Hematopoietic multipotent progenitor cell treated with erythropoietin and hydrocortisone succinate and interleukin-3 and kit ligand, for 4 days (in vitro differentiated cells): ENCODE measurements at places on chromosomes 5 and 9.

DNA sequence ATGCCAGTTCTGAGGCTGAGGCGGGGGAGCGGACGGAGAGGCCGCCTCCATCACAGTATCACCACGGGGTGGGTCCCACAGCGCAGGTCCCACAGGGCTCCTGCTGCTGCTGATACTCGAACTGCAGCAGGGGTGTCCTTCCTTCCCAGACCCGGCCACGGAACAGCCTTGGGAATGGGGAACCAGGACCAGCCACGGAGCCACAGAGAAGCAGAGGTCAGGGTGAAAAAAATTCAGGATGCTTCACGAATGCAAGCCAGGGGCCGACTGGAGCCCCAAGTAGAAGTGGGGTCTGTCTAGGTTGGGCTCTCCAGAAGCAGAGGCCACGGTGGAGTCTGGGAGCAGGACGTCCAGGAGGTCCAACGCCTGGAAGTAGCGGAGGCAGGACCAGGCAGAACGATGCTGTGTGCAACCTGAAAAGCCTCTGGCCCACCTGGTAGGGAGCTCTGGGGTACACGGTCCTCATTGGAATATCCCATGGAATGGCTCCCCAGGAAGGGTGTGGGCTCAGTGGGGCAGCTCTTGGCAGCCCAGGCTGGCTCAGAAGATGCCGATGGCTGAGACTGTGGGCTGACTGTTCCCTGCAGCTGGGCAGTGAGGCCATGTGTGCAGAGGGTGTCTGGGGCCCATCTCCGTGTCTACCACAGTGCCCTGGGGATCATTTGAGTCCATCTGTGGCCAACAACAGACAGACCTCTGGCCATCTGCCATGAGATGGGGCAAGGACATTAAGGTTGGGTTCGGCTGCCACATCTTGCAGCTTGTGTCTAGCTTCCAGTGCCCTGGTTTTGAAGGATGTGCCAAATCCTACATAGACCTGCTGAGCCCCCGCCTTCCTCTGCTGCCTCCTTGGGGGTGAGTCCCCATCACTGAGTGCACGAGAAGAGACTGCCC, 66.9 kb upstream of the FCN1 start:
- DNase-seq: no peak

DNA sequence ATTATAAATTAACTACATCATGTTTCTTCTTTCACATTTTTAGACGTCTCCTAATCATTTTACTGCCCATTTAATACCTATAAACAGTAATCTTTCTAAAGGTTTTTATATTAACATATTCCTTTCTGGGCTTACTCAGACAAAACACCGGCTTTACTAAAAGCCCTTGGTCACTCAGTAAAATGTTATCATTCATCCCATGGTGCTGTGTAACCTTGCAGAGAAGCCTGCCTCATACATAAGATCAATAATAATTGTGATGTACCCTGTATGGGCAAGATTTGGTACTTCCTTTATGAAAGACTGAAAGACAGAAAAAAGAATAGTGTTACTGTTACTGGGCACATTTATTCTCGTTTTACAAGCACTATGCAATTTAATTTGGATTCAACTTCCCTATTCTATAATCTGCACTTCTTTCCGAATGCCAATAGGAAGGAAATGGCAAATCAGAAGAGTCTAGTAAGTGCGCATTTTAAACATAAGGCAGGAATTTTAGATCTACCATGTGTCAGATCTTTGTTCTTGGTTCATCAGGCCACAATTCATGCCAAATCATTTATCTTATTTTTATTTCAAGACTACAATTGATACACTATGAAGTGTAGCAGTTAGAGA, 522.2 kb downstream of the CSNK1G3 start:
- no peak for DNase-seq

DNA sequence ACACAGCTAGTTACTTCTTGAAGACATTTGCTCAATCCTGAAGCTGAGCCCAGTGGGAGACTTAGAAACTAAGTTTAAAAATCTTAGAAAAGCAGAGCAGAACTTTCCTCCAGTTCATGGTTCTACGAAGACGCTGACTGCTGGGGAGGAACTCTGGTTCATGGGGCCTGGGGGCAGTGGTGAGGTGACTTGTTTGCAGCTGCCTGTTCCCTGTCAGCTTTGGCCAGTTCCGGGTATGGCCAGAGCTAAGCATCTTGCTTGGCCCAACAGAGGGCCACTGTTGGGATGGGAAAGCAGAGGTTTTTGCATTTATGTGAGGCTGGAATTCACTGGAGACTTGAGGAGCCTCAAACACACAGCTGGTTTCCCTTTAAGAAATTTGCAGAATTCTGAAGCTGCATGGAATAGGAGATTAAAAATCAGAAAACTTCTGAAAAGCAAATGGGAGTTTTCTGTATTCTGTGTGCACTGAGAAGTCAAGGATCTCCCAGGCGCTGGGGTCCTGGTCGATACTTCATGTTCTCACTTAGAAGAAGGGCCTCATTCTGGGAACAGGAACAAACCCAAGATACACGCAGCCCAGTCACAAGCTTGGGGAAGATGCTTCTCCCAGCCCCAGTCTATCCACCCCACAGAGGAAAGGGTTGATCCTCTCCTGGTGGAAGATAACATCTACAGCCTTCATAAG, 10.6 kb upstream of the HMHB1 start:
- no peak for DNase-seq

- no peak for DNase-seq
Observed at GRCh38 chr9:115945009-115945431, 208.6 kb upstream of the PAPPA start.

DNA sequence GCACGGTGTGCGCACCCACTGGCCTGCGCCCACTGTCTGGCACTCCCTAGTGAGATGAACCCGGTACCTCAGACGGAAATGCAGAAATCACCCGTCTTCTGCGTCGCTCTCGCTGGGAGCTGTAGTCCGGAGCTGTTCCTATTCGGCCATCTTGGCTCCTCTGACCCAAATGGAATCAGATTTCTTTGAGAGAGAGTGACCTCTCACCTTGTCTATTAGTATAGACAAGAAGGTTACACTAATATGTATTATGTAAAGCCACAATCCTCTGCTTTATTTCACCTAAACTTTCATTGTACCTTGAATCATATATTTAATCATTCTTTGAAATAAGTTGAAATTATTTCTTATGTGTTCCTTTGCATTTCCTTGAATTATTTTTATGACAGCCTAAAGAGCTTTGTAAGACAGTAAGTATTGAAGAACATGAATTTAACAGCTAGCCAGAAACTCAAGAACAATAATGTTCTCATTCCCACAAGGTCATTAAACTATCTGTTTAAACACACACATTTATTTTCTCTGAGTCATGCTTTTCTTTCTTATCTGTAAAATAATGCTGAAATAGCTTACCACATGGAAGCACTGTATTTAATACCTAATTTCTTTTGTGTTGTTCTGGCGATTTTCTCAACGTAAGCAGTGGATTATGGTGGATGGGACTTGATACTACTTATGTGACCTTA, 91.8 kb upstream of the DMRTA1 start:
- DNase-seq: no peak

DNA sequence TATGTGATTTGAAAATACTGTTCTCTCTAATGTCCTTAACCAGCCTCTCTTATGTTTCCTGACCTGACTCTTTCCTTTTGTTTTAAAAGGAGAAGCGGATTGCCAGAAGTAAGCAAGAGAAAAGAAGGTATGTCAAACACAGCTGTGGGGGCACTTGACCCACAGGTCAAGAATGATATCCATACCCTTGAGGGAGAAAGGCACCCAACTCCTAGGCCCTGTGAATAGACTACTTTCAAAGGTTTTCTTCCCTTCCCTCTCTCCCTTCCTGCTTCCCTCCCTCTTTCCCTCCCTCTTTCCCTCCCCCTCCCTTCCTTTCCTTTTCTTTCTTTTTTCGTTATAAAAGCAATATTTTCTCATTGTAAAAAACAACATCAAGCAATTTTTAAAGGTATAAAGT, 306.8 kb downstream of the TRPM3 start:
- no peak for DNase-seq

GRCh38 chr5:107640568-107640967, 30.2 kb downstream of the EFNA5 start:
- no peak for DNase-seq

DNA sequence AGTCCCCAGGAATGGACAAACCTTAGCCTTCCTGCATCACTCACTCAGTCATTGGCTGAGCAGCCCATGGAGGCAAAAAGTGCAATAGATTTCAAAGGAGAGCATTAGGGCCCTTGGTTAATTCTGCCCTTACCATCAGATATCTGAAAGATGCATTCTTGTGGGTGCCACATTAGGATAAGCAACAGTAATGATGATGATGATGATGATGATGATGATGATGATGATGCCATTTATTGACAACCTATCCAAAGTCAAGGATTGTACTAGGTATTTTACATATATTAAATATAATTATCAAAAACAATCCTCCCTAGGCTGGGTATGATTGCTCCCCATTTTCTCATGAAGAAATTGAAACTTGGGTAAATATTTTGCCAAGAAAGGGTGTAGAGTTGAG, 9.6 kb upstream of the MED10 start:
- DNase-seq: no peak

DNA sequence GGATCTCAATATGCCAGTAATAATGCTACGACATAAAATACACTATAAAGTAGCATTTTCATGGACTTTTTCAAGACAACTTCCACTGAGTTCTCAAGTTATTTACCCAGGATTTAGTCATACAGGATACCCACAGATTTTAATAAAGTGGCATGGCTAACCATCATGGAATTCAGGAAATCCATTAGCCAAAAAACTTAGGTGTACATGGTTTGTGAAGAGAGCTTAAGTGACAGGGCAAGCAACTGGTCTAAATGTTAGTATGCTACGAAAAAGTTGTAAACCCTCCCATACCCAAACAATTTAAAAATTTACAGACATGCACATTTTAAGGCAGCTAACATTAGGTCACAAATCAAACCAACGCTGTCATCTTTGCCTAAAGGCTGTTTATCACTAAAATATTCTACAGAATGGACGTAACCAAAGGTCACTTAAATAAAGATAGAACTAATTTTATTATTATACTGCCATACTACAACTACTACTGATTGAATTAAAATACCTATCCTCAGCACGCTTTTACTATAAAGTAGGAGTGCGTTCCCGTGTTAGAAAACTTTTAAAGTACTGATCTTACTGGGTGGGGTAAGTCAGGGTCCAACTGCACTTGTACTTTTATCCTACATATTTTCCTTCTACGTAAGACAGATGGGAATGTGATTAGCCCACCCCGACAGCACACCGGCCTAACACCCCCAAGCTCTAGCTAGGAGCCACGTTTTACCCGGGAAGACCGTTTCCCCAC, 1.1 kb downstream of the UBTD2 start:
- no peak for DNase-seq

- no peak for DNase-seq
Observed at GRCh38 chr5:154193701-154194121, 3.2 kb downstream of the GALNT10 start.

- no peak for DNase-seq
Observed at GRCh38 chr9:116370556-116370955, 217.0 kb downstream of the PAPPA start.

- DNase-seq: no peak
Observed at GRCh38 chr5:143696921-143697320, 115.0 kb upstream of the HMHB1 start.

DNA sequence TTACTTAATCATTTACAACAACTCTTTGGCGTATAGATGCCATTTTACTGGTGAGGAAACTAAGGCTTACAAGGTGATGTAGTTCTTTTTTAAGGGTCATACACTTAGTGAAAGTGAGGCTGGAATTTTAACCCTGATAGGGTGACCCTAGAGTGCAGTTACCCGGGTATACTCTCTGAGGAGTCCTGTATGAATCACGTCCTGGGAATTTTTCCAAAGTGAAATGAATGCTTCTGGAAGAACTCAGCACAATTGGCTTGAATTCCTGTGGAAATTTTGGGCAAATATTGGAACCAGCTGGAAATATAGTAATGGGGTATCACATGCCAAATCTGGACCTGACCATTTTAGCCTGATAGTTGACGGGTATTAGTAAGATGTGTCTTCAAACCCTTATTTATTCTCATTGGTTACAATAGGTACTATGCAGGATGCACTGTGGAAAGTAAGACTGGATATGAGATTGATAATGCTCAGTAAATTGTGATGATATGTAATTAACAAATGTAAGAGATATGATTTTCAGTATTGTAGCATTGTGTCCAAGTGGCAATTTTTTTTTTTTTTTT, 14.8 kb downstream of the SUB1 start:
- no peak for DNase-seq

DNA sequence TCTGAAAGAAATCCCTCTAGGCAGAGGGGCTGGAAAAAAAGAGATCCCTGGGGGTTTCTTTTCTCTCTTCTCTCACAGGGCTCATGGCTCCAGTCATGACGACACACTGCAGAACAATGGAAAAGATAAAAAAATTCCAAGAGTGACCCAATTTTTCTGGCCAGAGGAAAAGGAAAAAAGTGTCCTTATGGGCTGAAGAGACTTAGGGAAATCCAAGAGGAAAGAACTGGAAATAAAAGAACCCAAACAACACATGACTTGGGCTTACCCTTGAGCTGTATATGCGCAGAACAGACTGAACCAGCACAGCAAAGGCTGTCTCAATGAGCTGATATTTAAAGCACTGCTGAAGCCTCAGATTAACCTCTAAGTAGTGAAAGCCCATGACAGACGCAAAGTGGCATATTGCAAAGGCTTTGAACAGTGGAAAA, 102.4 kb downstream of the SMIM23 start:
- DNase-seq: no peak

DNA sequence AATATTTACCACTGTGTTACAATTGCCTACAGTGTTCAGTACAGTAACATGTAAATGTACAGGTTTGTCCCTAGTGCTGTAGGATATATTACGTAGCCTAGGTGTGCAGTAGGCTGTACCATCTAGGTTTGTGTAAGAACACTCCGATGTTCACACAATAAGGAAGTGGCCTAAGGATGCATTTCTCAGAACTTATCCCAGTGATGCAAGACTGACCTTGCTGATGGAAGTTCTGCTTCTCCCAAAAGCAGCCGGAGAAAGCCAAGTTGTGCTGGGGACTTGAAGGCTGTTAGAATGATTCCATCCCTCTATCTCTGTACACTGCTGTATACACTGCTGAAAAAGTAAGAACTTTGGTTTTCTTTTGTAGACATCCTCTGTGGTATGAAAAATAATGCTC, 21.6 kb downstream of the NEUROG1 start:
- DNase-seq: no peak

DNA sequence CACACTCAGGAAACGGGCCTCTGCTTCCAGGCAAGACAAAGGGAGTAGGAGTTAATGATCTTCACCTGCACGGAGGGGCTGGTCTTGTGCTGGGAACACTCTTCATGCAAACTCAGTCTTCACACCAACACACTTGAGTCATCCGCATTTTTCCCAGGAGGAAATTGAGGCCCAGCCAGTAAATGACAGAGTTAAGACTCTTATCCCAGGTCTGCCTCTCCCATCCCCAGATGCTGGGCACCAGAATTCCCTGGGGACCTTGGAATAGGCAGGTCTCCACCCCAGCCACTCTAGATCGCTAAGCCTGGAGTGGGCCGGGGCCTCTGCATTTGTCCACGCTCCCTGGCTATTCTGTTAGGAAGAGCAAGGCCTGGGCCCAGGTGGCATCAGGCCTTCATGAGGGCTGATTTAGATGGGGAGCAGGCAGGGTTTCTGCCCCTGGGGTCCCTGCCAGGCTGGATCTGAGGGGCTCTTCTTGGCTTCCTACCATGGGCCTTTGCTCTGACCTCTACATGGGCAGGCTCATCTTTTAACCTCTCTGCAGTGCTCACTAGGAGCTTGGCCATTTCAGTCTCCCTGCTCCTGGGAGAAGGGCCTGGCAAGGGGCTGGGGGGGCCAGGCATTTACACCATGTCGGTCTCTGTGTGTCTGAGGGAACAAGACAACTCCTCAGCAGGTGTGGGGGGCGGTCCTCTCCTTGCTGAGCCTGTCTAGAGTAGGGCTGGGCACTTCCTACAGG, 77.3 kb downstream of the AMBP start:
- DNase-seq: no peak

- no peak for DNase-seq
Observed at GRCh38 chr5:117456866-117457470, 882.3 kb upstream of the SEMA6A start.
